ENCODE measurements at places on chromosomes 13 and 19.

DNA sequence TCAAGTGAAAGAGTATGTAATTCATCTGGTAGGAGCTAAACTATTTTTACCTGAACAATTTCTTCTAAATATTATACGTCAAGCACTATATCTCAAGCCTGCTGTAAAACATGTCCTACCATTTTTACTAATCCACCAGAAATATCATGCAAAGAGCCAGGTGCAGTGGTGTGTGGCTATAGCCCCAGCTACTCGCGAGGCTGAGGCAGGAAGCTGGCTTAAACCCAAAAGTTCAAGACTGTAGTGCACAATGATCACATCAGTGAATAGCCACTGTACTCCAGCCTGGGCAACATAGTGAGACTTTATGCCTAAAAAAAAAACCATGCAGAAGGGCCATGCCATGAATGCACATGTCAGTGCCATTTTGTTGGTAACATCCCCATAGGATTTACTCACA, 20.7 kb upstream of the CLN5 start:
- peak; percentile 13 for DNase-seq

DNA sequence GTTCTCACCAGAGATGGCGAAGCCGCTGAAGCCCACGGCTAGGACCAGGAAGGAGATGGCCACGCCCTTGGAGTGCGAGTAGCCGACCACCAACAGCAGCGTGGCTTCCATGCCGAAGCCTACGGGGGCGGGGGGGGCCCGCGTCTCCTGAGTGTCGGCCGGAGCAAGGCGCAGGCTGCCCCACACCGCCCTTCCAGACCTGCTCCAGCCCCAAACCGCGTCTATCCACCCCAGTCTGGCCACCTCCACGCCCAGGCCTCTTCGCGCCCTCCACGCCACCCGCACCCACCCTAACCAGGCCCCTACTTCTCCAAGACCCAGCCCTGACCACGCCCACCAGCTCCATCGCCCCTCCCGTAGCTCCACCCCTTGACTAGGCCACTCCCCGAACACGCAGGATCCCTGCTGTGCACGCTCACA, 6.2 kb downstream of the GFY start:
- DNase-seq, result no peak

- no peak for DNase-seq
These were observed 473 bp upstream of the SCN1B start for GRCh38 chr19:35029737-35030256.

DNA sequence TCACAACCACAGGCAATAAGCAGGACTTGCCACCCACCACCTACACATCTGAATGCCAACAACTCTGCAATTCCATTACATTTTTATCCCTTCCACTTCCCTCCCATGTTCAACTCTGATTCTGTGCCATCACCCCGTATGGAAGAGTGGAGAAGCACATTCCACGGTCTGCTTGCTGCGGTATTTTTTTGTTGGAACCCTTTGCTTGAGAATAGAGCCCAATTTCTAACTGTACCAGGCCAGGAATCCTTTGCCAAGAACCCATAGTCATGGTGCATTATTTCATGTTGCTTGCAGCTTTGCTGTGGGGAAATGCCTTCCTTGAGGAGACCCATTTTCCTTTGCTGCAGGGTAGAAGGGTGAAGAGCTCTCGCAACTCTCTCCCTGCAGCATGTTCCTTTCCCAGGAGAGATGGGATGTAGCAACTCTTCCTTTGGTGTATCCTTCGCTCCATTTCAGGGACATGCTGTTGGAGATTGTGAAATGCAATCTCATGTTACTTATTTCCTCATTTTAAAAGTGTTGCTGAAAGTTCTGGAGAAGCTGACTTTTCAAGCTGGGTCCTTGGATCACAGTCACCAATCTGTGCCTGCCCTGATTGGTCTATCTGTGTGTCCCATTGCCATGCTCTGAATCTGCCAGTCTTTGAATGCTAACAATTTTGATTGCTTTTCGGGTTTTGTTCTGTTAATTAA, 69.8 kb upstream of the STARD13 start:
- DNase-seq, result no peak

Measured in GM12865 (cell line).